ENCODE measurements at places on chromosomes 3 and 15.

GRCh38 chr3:20136231-20136630, 49.8 kb downstream of the SGO1 start:
- DNase-seq, result no peak

- DNase-seq, result peak; percentile 70
Observed at GRCh38 chr15:51162865-51163762, 68.4 kb upstream of the TNFAIP8L3 start.

- no peak for DNase-seq
Observed at GRCh38 chr3:21188459-21188858, 562.6 kb downstream of the ZNF385D start.

GRCh38 chr3:130839813-130840212, 54.1 kb upstream of the ATP2C1 start:
- DNase-seq, result no peak

GRCh38 chr3:197366301-197367044, 68.1 kb upstream of the DLG1 start:
- no peak for DNase-seq

GRCh38 chr3:13371100-13372075, 48.7 kb downstream of the NUP210 start:
- DNase-seq, result no peak

DNA sequence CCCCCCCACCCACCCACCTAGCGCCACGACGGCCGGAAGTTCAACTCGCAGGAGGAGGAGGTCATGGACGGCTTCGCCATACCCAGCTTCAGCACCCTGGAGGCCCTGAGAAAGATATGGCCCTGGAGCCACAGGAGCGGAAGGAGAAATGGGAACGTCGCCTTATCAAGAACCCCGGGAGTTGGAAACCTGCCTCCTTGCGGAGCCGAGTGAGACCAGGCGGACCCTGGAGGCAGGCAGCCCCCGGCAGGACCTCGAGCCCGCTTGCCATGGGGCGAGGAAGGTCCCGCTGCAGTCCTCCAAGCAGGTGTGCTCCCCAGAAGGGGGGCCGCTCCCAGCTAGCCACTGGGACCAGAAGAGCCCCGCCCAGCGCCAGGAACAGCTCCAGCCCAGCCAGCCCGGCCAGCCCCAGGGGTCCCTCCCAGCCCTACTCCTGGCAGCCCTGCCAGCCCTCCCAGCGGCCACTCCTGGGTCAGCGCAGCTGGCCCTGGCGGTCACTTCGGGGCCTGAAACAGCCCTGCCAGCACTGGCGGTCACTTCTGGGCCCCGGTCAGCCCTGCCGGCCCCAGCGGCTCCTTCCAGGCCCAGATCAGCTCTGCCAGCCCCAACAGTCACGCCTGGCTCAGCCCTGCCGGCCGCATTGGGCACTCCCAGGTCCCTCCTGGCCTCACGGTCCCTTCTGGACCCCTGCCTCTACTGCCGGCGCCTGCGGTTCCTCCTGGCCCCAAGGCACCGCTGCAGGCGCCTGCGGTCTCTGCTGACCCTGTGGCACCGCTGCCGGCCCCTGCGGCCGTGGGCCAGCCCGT, 10.3 kb upstream of the ROPN1B start:
- no peak for DNase-seq

DNA sequence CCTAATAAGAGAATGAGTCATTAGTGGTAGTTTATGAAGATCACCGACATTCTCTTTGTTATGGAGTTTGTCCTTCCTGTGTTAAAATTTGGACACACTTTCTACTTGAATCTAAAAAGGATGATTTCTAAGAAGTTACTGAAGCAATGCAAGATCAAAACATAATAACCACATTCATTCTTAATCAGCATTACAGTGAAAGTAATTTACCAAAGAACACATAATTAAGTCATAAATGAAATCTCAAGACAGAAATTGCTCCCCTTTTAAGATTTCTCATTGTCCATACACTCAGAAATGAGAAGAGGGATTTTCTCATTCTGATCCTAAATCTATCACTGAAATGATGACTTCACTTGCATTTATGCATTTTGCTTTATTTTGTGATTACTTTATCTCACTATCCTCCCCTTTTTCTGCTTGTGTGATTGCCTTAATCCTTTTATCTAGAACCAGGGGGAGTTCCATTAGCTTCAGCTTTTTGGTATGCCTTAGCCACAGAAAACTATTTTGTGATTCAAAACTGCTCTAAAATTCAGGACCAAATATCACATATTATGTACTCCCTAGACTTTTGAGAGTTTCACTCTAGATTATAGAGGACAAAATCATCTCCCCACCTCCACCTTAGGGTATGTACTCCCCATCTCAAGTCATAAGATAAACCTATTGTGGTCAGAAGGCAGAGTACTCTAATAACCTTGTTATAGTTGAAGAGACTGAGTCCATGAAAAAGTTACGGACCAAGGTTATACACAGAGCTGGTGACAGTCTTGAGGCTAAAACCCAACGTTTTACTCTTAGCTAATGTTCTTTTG, 817.6 kb upstream of the CFAP20DC start:
- DNase-seq, result no peak

- no peak for DNase-seq
Observed at GRCh38 chr3:107833722-107834416, 257.0 kb downstream of the CD47 start.

GRCh38 chr3:136671921-136672320, 80.3 kb downstream of the STAG1 start:
- no peak for DNase-seq

DNA sequence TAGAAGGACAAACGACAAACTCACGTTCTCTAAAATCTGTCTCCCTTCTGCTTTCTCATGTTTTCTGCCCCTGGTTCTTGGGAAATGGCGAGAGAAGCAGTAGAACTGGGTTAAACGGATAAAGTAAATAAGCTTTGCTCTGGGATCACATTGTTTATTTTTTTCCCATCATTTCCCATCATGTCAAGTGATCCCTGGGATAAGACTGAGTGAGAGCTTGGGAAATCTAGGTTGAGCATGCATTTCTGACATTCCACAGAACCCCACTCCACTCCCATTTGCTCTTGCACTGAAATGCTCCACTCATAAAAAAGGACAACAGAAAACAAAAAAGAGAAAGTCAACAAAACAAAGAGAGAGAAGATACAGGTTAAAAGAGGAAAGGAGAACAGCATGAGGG, 69.1 kb downstream of the SEMA6D start:
- no peak for DNase-seq

GRCh38 chr3:48636149-48636655, 941 bp upstream of the SLC26A6 start:
- DNase-seq, result no peak

DNA sequence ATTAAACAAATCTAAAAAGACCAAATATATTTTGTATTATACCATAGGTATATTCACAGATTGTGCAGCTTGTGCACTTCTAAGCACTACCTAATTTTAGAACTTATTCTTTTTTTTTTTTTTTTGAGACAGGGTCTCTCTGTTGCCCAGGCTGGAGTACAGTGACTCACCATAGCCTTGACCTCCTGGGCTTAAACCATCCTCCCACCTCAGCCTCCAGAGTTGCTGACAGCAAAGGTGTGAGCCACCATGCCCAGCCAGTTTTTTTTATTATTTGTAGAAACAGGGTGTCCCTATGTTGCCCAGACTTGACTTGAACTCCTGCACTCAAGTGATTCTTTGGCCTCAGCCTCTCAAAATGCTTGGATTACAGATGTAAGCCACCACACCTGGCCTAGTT, 11.9 kb upstream of the TKT start:
- DNase-seq, result no peak

DNA sequence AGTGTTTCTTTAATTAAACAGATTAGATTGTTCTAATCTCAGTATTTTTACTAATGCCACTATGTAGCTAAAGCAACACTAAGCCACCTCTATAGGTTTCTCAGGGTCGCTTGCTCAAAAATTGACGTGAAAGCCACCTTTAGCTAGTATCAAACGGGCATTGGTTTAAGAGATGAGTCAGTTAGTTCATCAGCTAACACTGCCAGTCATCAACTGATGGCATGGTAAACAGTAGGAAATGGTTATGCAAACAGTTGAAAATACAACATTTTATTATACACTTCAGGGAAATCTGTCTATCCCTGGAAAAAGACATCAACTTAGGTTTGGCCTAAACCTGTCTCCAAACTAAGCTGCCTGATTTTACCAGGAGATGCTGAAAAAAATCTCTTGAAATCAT, 582.3 kb upstream of the NAALADL2 start:
- no peak for DNase-seq

GRCh38 chr3:132545471-132545870, 51.6 kb upstream of the ACKR4 start:
- DNase-seq, result no peak

Measured in stimulated activated CD4-positive, alpha-beta T cell treated with anti-CD3 and anti-CD28 coated beads, Interleukin-2, amount 100 ng/mL, for 24 hours (primary cell).